Transverse colon (tissue), 4 donors: ENCODE measurements at places on chromosomes 3 and 15. TPM values are rescaled to one million over a fixed set of nuclear protein-coding genes. Genes with fewer than 3 reads are reported as not detected.

- H3K4me3 ChIP-seq, result no peak overlapping the region
- no peaks in the 10 kb centered on the region for H3K4me1 ChIP-seq
- peaks cover 10% of the 10 kb centered on the region for H3K27me3 ChIP-seq
- no peak overlapping the region for H3K27ac ChIP-seq
- no peak for DNase-seq
- H3K36me3 ChIP-seq, result no peaks in the 10 kb centered on the region
Observed at GRCh38 chr3:111857474-111857873, 1.6 kb upstream of the PHLDB2 start.

GOLGA8J gene
- 0.95 TPM for total RNA-seq

DNA sequence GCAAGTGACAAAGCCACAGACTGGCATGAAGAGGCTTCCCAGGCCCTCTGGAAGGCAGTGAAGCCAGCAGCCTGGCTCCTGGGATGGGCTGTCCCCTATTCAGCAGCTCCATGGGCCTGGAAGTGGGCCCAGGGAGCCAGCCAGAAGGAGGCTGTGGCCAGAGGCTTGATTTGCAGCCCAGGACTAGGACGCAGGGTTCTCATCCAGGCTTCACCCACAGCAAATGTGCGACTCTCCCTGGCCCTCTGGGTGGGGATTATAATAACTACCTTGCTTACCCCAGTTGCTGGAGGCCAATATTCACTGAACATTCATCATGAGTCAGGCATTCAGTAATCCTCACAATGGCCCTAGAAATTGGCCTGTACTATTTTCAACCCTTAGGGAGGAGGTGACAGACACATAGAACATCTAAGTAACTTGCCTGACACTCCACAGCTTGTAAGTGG lies 24.6 kb upstream of the SRP14 start:
- no peak overlapping the region for H3K27ac ChIP-seq
- no peak overlapping the region for H3K4me3 ChIP-seq
- H3K27me3 ChIP-seq, result no peaks in the 10 kb centered on the region
- no peak for DNase-seq
- peaks cover 9% of the 10 kb centered on the region for H3K4me1 ChIP-seq

DNA sequence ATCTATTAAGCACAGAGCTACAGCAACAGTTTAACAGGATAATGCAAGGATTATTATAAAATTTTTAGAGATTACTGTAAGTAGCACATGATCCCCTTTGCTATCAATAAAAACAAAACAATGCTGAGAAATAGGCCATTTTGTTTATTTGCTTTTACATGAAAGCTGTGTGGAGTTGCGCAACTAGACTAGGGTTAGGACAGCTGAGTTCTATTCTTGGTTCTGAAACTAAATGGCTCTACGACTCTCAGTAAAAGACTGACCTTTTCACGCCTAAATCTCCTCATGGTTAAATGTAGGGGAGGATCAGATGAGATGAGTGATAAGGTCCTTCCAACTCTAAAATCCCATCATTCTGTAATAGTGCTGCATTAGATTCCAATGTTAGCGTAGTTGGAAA lies 25.0 kb downstream of the KCNMB2 start:
- no peak overlapping the region for H3K4me3 ChIP-seq
- H3K27me3 ChIP-seq, result no peaks in the 10 kb centered on the region
- DNase-seq, result no peak
- no peaks in the 10 kb centered on the region for H3K4me1 ChIP-seq

DNA sequence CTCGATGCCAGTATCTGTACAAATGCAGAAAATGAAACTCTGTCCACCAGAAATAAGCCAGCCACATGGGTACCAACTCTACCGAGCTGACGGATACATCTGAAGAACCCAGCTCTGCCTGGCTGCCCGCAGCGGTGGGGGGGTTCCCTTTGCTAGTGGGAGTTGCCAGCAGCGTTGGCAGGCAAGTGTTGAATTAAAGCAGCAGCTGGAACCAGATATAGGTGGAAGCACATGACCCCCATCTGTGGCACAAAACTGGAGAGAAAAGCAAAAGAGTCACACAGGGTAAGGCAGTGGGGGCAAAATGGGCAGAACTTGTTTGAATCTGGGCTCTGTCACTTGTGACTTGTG lies 17.9 kb downstream of the CRYGS start:
- H3K4me3 ChIP-seq, result no peak overlapping the region
- no peaks in the 10 kb centered on the region for H3K27me3 ChIP-seq
- H3K4me1 ChIP-seq, result no peaks in the 10 kb centered on the region
- DNase-seq, result no peak

MAPKAPK3 gene
- total RNA-seq, result 27.6 TPM

GRCh38 chr3:130572769-130573168 lies 55.8 kb downstream of the COL6A6 start:
- H3K27ac ChIP-seq, result no peak overlapping the region
- no peak for DNase-seq
- H3K4me1 ChIP-seq, result no peaks in the 10 kb centered on the region
- no peaks in the 10 kb centered on the region for H3K36me3 ChIP-seq
- H3K4me3 ChIP-seq, result no peak overlapping the region
- H3K27me3 ChIP-seq, result no peaks in the 10 kb centered on the region

LTF gene
- total RNA-seq, result 0.14 TPM

DNA sequence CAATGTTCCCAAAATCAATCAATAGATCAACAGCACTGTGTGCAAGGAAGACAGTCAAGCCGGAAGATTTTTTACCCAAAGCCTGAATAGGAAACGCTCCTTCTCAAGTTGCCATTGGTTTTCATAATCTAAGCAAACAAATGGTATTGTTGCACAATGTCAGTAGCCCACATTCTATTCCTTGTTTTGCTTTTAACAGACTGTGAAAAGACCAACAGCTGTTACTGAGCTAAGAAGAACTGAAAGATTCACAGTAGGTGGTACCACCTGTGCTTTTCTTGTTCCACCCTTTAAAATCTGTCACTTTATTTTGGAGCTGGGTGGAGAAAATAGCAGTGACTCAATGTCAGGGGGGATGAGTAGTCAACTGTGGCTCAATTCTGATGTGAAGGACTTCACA lies 357.5 kb upstream of the CADM2 start:
- H3K27me3 ChIP-seq, result no peaks in the 10 kb centered on the region
- H3K27ac ChIP-seq, result no peak overlapping the region
- no peaks in the 10 kb centered on the region for H3K36me3 ChIP-seq
- no peak for DNase-seq
- no peak overlapping the region for H3K4me3 ChIP-seq
